ENCODE measurements at places on chromosomes 3 and 15.

GRCh38 chr3:114558271-114558670, 264.4 kb downstream of the TIGIT start:
- no peak for DNase-seq

DNA sequence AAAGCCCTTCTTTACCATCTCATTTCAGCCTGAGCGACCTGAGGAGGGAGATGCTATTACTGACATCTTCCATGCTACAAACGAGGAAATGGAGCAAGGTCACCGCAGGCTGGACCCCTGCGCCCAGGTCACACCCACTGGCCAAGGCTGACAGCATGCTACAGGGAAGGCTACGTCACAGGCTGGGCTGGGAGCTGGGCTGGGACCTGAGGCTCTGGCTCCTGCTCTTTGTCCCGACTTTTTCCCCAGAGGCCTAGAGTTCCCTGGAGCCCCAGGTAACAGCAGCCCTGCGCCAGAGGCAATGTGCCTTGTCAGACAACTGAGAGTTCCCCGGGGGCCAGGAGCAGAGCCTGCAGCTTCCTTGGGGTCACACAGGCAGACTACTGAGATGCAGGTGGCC, 87.2 kb downstream of the IQSEC1 start:
- DNase-seq = no peak

- no peak for DNase-seq
Measured at GRCh38 chr3:181704421-181705085, 7.2 kb upstream of the SOX2 start.

DNA sequence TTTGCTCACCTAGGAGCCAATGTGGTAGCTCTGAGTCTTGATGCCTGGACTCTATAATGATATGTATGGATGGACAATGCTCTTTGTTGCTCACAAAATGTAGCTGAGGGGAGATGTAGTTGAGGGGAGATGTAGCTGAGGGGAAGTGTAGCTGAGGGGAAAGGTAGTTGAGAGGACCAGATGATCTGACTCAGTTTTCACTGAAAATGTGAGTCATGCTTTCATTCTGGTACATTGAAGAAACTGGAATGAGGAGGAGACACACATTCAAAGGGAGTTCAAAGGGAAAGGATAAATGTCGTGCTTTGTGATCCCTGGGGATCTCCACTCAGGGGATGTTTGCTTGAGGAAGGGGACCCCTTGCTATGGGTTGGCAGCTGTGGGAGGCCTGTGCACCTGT, 302.9 kb upstream of the TRIM42 start:
- no peak for DNase-seq

DNA sequence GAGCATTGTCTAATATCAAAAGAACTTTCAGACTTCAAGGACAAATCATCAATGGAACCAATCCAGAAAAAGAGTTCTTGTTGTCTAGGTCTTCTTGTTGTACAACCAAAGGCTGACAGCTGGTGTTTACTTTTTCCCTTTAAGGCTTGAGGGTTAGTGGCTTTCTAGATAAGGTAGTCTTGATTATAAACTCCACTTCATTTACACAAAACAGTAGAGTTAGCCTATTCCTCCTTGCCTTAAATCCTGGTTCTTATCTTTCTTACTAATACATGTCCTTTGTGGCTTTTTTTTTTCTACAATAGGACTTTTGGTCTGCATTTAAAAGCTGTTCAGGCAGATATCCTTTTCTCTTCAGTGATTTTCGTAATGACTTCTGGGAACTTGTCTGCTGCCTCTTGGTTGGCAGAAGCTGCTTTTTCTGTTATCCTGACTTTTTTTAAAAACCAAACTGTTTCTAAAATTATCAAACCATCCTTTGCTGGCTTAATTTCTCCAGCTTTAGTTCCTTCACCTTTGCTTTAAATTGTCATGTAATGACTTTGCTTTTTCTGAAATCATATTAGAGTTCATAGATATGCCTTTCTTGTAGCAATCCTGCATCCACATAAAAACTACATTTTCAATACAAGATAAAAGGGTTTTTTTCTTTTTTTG, 44.8 kb downstream of the STRIT1 start:
- DNase-seq = no peak

DNA sequence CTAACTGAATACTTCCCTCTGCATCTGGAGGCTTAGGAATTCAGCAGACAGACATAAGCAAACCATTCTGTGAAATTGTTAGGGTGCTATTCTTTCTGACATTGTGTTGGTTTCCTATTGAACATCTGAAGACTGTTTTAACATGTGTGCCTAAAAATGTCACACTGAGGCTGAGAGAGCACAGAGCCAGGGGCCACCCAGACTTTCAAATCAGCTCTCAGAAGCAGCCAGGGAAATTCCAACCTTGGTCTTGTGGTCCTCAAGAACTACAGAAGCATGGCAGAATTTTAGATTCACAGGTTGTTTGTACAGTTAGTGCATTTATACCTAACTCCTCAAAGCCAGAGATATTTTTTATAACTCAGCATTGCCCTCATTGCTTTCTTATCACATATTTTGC, 929.2 kb upstream of the CFAP20DC start:
- DNase-seq = no peak

- no peak for DNase-seq
Measured at GRCh38 chr15:31347067-31347975, 20.7 kb downstream of the KLF13 start.

GRCh38 chr3:73084170-73084569, 22.7 kb downstream of the EBLN2 start:
- DNase-seq = no peak

DNA sequence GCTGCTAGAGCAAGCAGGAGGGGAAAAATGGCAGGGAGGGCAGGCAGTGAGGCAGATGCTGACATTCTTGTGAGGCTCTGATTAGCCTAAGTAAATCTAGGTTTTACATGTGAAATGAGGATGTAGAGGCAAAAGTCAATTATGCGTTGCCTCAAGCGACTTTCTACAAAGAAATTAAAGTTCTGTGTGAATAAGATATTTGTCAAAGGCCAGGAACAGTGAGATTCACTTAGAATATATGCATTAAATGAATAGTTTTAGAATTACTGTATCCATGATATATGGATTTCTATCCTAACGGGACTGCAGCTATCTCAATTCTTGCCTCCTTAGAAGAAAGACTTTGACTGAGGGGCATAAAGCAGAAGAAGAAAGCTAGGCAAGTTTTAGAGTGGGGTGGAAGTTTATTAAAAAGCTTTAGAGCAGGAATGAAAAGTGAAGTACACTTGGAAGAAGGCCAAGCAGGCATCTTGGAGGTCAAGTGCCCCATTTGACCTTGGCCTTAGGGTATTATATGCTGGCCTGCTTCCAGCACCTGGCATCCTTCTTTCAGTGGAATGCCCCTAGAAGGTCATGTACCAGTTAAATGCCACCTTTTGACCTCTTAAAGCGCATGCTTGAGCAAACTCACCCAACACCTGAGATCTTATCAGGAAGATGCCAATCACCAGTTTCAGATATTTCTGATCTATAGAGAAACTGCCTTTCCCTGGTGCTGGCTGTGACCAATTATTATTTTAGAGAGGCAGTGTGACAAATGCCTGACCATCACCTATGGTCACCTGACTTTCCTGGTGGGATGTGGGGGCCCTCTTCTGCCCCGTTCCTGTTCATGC, 38.2 kb downstream of the OSTN start:
- DNase-seq = no peak

- no peak for DNase-seq
Measured at GRCh38 chr15:96947296-96948229, 617.1 kb downstream of the NR2F2 start.

- no peak for DNase-seq
Measured at GRCh38 chr3:136544532-136544931, 207.6 kb downstream of the STAG1 start.

- no peak for DNase-seq
Measured at GRCh38 chr3:157958457-157958856, 147.8 kb downstream of the SHOX2 start.

DNA sequence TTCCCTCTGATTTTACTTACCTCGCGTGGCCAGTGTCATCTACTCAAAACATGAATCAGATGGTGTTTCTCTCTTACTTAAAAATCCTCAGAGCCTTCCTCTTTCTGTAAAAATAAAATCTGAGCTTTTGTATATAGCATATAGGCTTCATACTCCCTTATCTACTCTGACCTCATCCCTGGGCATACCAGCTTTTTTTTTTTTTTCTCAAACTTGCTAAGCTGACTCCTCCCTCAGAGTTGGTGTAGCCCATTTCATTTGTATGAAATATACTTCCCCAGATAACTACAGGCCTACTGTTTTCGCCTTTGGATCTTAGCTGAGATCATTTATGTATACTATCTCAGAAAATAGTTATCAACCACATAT, 648.9 kb upstream of the ALCAM start:
- DNase-seq = no peak

- no peak for DNase-seq
Measured at GRCh38 chr3:117567906-117568305, 858.3 kb downstream of the TUSC7 start.

GRCh38 chr3:108006077-108006771, 84.6 kb downstream of the CD47 start:
- DNase-seq = peak; percentile 24

DNA sequence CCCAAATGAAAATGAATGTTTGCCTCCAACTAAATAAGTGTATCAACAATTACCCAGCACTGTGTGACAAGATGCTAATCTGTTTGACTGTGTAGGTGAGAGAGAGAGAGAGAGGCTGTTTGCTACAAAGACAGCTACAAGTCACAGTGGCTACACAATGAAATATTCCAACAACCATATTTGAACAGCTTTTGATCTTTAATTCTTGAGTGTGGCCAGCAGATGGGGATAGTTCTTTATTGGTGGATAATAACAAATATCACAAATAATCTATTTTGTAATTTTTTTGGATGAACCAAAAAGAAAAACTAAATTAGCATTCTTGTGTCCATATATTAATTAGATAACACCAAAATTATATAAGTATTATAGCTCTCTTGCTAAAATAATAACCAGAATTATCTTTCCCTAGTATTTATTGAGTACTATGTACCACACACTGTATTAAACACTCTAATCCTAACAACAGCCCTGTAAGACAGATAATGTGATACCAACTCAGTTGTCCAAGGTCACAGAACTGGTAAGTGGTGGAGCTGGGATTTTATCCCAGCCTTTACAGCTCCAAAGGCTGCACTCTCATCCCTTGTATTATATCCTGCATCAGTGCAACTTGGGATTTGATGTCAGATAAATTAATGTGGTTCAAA, 61.9 kb upstream of the C3orf80 start:
- DNase-seq = peak; percentile 14

- DNase-seq = no peak
Measured at GRCh38 chr15:66832664-66833063, 130.6 kb downstream of the SMAD6 start.

GRCh38 chr3:184349563-184350470, 11.6 kb downstream of the CLCN2 start:
- no peak for DNase-seq

DNA sequence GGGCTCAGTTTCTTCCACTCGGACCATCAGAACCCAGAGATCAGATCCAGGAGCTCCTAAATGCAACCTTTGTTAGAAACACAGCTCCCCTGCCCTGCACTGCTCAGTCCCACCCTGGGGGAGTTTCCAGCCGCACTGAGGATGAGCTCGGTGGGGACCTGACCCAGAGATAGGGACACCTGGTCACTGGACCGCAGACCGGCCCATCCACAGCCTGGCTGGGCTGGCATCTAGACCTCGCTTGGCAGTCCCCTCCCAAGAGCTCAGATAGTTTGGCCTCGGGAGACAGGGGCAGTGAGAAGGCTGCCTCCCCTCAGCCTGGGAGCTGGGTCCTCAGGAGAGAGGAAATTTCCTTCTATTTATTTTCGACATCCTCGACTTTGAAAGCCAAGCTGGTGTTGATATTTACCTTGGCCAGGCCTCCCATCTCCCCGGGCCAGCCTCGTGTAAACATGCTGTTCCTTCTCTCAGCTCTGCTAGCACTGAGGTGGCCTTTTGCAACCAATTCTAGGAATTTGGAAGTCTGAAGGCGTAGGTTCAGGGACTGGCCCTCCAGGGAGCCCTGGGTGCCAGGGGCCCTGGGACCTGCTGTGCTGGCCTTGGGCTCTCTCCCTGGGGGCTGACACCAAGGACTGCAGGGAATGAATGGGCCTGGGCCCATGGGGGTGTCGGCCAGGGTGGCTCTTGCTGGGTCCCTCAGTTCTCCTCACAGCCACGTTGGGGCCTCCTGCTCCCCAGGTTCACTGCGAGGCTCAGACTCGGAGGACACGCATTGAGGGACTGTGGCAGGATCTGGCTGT, 90.1 kb downstream of the VGLL4 start:
- DNase-seq = no peak

GRCh38 chr15:59691194-59691805, 2.2 kb upstream of the BNIP2 start:
- peak; percentile 53 for DNase-seq

GRCh38 chr15:68326711-68327354, 49.3 kb downstream of the FEM1B start:
- no peak for DNase-seq

GRCh38 chr15:62125773-62126172, 39.3 kb downstream of the C2CD4B start:
- DNase-seq = peak; percentile 62
